Neural progenitor cell (in vitro differentiated cells): ENCODE measurements at places on chromosomes 2 and 18. TPM values are rescaled to one million over a fixed set of nuclear protein-coding genes. Genes with fewer than 3 reads are reported as not detected.
A peak's percentile ranks its signal among the peaks of the same experiment; 100 is the strongest.

- no peak for DNase-seq
These were observed 46.5 kb downstream of the TMEFF2 start for GRCh38 chr2:192148241-192148619.

- DNase-seq = no peak
These were observed 127.6 kb upstream of the LYPD1 start for GRCh38 chr2:132797556-132797955.

DNA sequence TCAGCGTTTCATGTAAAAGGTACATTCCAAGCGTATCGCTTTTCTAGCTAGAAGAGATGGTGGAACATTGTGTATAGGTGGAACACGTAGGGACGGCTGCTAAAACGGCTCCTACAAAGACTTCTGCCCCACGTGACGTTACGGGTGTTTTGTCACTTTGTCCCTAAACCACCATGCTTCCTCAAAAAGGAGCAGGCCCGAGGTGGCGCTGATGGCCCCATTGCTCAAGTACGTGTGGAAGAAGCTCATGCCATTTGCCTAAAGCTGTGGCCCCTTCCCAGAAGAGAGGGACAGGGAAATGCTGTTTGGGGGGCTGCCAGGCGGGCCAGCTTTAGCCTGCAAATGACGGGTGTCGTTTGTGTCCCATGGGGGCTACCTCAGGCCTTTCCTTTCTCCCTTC is 72.7 kb downstream of the TMEM247 start:
- no peak for DNase-seq

DNA sequence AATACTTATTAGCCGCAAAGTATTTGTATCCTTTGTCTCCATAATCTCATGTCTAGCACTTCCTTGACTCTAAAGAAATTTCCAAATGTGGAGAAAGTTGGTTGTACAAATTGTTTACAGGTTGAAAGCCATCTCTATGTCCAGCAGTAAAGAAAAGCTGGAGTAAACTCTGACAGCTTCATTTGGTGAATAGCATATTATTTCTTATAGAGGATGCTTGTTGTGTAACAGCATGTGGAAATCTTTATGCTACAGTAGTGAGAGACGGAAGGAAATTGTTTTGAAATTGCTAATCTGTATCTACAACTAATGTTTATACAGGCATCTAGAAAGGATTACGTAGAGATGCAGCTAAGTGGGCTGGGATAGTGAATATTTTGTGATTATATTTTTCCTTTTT is 78.5 kb downstream of the UGGT1 start:
- no peak for DNase-seq

- no peak for DNase-seq
These were observed 215.4 kb downstream of the AFF3 start for GRCh38 chr2:99926986-99927385.

DNA sequence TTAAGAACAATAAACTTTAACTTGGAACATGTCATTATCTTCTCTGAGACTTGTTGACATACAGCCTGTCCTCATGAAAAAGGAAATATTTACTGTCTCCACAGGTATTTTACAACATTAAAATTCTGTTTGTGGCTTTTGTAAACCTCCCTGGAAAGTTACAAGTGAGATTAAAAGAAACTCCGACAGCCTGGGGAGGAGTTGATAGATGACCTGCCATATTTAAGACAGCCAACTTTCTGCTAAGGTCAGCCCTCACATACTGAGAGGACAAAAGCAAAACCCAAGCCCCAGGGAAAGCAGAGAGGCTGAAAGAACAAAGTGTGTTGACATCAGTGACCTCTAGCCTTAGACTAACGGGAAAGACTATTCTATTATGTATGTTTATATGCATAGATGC is 350.2 kb downstream of the RIT2 start:
- DNase-seq = no peak

DNA sequence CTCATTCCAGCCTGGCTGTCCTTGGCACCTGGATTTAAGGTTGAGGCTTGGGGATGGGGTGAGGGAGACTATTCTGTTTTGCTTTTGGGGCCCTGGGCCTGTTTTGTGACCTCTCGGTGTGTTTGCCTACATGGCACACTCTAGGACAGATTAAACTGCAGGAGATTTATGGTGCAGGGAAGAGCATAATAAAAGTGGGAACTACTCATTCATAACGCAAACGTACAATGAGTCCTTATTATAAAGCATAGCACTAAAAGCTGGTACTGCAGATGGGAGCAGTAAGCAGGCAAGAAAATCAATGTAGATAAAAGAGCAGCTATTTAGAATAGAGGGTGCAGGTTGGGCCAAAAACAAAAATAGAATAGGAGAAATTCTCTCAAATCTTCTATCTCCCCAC is 238.4 kb downstream of the ACTR3 start:
- no peak for DNase-seq

DNA sequence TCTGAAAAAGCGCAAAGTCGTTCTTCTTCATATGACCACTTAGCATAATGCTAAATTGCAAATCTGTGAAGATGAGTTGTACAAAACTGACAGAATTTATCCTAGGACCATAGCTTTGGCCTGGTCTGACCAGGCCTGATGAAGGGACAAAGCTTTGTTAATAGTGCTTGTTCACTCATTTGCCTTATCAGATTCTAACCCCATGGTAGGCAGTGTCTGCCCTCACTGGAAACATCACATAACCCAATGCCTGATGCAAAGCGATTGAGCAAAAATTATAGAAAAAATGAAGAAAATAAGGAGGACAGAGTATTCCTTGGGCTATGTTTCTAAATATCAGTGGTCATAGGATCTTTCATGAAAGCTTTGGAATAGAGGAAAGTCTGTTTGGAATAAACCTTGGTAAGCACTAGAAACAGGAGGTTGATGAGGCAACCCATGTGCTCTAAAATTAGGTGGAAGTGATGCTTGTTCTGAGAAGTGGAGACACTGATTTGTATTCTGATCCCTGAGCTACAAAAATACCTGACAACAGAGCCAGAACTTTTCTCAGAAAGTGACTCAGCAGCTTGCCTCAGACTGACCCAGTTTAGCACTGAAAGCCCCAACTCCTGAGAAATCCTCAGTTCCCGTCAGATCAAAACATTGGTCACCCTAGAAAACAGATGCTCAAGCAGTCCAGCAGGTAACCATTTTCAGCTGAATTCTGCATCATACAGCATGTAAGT is 131.4 kb upstream of the MAPRE2 start:
- no peak for DNase-seq

DNA sequence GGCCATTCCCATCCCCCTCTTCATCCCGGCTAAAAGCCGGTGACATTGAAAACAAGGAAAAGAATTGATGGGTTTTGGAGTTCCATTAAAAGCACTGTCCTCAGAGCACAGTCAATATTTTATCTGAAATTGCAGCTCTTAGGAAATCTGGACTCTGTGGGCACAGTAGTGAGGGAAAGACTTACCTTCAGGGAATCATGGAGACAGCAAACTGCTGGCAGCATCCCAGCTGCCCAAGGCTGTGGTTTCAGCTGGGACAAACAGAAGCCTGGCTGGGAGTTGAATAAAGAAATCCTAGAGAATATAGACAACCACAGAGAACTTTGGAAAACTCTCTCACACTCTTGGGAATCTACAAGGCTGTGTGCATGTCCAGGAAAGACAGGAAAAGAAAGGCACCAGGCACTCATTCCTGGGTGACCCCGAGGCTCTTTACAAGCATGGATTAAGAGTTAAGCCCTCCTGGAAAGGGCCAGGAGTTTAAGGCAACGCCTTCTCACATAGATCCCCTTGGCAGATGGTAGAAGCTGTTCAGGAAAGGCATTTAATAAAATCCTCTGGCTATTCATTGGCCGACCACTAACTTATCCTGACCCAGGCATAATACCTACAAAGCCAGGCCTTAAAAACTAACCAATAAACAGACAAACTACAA is 255.1 kb downstream of the MYT1L start:
- peak; percentile 41 for DNase-seq

- DNase-seq = no peak
These were observed 4.8 kb upstream of the TMEM37 start for GRCh38 chr2:119426801-119427395.

- no peak for DNase-seq
These were observed 21.8 kb downstream of the MTCL1 start for GRCh38 chr18:8726963-8727705.

GRCh38 chr2:171995586-171995985 is 4.2 kb upstream of the METAP1D start:
- no peak for DNase-seq

GRCh38 chr2:69716555-69717120 is 25.3 kb upstream of the ANXA4 start:
- DNase-seq = no peak

GRCh38 chr2:10495311-10495987 is 47.3 kb upstream of the ODC1 start:
- no peak for DNase-seq

- no peak for DNase-seq
These were observed 129.6 kb downstream of the MREG start for GRCh38 chr2:215883799-215884198.

The CCBE1 gene
- total RNA-seq = 2.9 and 6.4 TPM in 2 replicates

The FBLN7 gene
- total RNA-seq = 7.8 and 18.4 TPM in 2 replicates

The CRYGC gene
- total RNA-seq = not detected in 2 replicates

The CNGA3 gene
- total RNA-seq = not detected in 2 replicates

The FSHR gene
- total RNA-seq = not detected in 2 replicates

The TMEM185B gene
- 11.1 and 15.3 TPM in 2 replicates for total RNA-seq

The GAD1 gene
- 5.2 and 10.7 TPM in 2 replicates for total RNA-seq

The SNED1 gene
- 0.11 and 0.31 TPM in 2 replicates for total RNA-seq

The SCYGR4 gene
- total RNA-seq = not detected in 2 replicates

The AOX1 gene
- total RNA-seq = 5.7 and 6.2 TPM in 2 replicates

The HRH4 gene
- total RNA-seq = 0.13 TPM in 1 of 2 replicates, not detected in the other

The TCF23 gene
- 0.03 TPM in 1 of 2 replicates, not detected in the other for total RNA-seq

The DLX1 gene
- not detected in 2 replicates for total RNA-seq
